CD4-positive, alpha-beta T cell treated with Interleukin-15 for 4 hours (primary cell): ENCODE measurements at places on chromosomes 11 and 22.

- no peak for DNase-seq
These were observed 15.9 kb downstream of the CHID1 start for GRCh38 chr11:894575-895201.

DNA sequence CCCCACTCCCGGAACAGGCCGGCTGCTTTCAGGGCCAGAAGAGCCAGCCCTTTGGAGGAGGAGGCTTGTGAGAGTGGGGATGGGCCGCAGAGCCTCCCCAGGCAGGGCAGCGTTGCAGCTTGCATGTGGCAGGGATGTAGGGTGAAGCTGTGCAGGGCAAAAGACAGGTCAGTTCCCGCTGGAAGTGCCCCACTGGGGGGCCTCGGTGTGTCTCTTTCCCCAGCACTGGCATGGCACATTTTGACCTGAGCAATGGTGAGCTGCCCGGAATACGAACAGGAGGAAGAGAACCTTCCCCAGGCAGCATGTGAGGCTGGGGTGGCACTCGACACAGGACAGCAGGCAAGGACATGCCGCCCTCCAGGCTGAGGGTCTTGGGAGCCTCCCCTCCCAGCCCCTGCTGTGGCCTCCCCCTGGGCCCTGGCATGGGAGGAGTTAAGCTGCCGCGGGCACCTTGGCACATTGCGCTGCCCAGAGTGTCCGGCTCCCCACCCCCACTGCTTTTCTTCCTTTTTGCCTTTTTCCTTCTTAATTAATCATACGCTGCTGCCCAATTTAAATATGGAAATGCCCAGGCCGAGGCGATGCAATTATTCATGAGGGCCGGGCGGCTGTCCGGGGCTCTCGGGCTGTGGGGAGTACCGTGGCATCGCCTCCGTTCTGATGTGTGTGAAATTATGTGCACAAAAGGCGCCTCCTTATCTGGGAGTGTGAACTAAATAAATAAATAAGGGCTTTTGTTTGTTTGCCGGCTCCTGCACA, 76.0 kb upstream of the WNT7B start:
- DNase-seq = no peak

- peak; percentile 90 for DNase-seq
These were observed 25.0 kb upstream of the TMPRSS4 start for GRCh38 chr11:118051611-118052461.

GRCh38 chr22:47133061-47133969, 370.9 kb downstream of the TBC1D22A start:
- no peak for DNase-seq

DNA sequence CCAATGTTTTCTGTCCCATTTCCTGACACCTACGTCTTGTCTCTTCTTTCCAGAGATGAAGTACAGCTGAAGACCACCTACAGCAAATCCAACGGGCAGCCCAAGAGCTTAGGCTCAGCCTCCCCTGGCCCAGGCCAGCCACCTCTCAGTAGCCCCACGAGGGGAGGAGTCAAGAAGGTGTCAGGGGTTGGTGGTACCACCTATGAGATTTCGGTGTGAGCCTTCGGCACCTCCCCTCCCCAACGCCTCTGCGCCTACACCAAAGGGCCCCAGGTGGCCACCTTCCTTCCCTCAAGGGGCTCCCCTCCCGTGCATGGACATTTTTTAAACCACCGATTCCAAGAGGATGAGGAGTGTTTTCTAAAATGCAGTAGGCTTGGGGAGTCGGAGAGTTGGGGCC, 12.2 kb downstream of the MED19 start:
- no peak for DNase-seq

DNA sequence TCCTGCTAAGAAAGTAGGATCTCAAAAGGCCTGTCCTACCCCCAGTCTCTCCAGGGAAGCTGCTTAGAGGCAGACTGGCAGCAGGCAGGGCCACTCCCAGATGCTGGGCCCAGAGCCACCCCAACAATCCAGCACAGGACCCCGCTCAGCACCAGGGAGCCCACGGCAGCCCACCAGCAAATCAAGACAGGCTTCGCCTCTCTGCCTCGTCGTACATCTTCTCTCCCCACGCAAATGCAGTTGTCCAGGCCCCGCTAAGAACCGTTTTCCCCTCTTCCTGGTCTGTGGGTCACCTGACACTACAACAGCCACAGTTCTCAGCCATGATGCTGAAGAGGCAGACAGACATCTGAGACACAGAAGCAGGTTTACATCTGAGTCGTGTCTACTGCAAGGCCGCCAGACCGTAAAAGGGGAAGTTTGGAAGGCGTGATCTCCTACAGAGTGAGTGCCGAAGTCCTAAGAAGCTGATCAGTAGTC, 51.1 kb downstream of the IGSF9B start:
- no peak for DNase-seq

DNA sequence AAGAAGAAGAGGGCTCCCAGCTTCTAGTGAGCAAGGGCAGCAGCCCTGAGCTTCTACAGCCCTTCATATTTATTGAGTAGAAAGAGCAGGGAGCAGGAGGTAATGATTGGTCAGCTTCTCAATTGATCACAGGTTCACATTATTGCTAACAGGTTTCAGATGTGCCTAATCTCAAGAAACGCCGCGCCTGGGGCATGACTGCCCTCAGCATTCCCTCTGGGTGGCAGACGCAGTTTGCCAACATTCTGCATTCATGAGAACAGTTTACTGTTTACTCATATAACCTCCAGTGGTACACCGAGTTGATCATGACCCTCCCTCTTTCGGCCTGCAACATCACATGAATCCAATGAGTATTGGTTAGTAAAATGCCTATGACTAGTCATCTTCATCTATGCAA, 4.7 kb upstream of the ZNF74 start:
- DNase-seq = no peak
